ENCODE measurements at places on chromosomes 4 and X. TPM values are rescaled to one million over a fixed set of nuclear protein-coding genes. Genes with fewer than 3 reads are reported as not detected.

DNA sequence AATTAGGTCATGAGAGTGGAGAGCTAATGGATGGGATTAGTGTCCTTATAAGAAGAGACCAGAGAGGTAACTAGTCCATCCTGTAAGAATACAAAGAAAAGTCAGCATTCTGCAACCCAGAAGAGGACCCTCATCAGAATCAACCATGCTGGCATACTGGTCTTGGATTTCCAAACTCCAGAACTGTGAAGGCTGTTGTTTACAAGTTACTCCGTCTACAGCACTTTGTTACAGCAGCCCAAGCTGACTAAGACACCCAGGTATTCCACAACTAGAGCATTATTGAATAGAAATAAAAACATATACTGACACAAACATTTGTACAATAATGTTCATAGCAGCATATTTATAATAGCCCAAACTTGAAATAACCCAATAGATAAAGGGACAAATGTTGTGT lies 9.2 kb downstream of the TMEM156 start:
- DNase-seq: no peak

- DNase-seq: no peak
Measured at GRCh38 chr4:143344041-143344440, 7.4 kb downstream of the GAB1 start.

The RENBP gene
- total RNA-seq: 2.8 TPM

- no peak for DNase-seq
Measured at GRCh38 chrX:84729809-84730208, 227.6 kb upstream of the HDX start.

DNA sequence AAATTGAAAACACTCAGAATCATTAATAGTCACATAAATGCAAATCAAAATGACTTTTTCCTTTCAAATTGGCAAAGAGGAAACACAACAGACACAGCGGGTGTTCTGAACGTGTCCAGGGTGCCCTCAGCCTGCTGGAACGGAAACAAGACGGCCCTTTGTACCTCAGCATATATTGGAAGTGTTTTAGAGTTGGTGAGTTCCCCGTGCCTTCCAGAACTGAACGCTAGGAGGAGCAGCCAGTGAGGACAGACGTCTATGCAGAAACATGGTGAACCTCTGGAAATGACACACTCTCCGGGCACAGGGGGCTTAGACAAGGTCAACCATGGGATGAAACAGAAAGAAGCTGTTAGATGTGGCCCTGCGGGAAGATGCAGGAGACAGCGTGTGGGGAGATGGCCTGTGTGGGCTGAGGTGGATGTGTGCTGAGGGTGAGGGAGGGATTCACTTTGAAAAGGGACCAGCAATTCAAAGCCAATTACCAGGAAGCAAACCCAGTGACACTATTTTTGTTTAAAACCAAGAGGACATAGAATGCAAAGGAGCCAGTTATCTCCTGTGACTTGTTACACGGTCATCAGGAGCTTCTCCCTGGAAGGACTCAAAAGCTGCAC lies 40.4 kb downstream of the RNF212 start:
- no peak for DNase-seq

Data from occipital lobe (tissue), 3 donors.